Left renal cortex interstitium (tissue), 4 donors: ENCODE measurements at places on chromosomes 4 and X. TPM values are rescaled to one million over a fixed set of nuclear protein-coding genes. Genes with fewer than 3 reads are reported as not detected.

GRCh38 chr4:3708611-3709010 is 57.6 kb upstream of the ADRA2C start:
- DNase-seq = no peak

DNA sequence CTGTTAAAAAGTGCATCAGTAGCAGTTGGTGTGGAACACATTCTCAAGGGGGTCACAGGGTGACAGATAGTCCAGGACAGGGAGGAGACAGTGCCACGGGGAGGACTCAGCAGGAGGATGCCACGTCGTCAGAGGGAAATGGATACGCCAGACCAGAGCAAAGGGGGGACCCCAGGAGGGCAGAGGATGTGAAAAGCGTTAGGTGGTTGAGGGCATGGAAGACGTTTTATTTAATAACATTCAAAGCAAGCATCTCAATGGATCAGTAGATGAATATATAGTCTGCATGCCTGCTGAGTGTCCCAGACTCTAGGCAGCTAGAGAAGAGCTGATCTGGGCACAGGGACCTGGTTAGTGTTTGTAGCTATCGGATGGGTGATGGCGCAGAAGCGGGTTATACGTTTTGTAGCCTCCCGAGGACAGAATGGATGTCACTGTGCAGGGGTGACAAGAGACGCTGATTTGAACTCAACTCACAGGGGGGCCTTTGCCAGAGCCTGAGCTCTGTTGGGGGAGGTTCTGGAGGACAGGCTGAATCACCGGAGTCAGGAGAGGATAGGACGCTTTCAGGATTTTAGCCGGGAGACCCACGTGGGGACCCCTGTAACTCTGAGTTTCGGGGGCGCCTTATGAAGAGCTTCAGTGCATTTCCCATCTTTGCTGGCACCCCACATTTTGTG is 81.3 kb downstream of the STOX2 start:
- DNase-seq = no peak

DNA sequence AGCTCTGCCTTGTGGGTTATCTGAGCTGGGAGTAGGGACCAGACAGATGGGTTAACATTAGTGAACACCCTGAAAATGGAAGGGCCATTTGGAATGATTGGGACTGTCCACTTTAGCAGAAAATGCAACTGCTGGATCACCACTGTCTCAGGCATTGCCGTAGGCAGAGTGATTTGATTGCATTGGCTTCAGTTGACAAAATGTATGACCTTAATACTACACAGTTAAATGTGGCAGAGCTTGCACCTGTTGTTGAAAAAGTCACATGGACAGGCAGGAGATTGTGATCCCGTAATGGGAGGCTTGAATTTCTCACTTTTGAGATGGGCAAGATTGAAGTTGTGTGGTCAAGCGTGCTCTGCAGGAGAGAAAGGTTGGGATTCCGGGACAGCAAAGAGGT is 166.5 kb upstream of the PUDP start:
- DNase-seq = no peak

- DNase-seq = peak; percentile 51
Measured at GRCh38 chr4:124711471-124712371, 811 bp downstream of the ANKRD50 start.

Gene GLRA3
- not detected for polyA plus RNA-seq

DNA sequence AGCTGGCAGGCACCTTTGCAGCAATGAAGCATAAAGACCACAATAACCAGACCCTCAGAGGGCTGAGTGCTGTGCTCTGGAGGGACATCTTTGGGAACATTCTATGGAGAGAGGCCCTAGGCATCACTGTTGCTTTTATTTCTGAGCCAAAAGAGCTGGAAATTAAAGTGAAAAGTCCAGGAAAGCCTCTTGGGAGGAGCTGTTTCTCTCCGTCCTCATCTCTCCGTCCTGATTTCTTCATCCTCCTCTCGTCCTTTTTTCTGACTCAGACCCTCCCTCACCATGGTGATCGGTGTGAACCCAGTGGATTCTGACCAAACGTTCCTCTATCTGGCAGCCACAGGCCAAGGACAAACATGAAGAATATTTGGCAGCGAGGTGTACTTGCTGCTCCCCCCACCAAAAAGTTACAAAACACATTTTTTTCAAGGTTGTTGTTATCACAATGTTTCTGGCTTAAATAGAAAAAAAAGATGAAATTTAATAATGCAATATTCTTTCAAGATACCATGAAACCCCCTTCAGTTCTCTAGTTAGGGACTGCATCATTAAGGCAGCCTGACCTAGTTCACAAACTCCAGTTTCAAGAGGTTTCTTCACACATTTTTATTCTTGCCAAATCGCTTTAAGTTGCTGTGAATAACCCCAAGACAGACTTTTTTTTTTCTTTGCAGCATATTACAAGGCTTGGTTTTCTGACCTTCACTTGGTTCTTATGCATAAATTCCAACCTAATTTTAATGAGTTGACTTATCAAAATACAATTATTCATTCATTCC is 80.2 kb downstream of the SCD5 start:
- no peak for DNase-seq

DNA sequence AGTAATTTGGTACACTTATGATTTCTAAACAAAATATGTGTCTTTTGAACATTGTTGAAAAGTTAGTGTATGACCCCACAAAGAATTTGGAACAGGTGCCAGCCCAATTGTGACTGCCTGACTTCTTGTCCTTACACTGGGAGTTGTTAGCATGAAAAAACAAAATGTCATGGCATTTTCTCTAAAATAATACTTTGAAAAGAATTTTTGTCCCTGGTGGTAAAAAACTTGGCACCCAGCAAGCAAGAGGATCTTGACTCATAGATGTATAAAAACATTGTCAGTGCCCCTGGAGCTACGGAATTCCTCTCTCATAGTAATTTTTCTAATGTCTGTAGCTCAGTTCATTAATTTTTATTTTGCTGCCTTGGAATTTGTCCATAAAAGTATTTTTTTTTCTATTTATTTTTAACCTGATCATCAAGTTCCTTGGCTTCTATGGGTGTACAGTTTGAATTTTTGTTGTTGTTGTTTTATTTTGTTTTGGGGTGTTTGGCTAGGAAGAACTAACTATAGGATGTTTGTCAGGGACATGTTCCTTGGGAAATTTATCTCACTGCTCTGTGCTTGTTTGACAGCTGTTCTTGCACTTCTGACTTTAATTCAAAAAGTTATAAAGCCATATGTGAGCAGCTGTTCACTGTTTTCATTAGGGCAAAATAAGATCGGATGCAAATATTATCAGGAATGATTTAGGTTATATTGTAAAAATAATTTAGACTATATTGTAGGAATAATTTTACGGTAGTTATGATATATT is 95.4 kb upstream of the NUDT6 start:
- DNase-seq = no peak

GRCh38 chr4:41693629-41694028 is 54.9 kb downstream of the PHOX2B start:
- DNase-seq = peak; percentile 5

Gene H2BW2
- polyA plus RNA-seq = 0.58 TPM

Gene ZMAT1
- 43.6 TPM for polyA plus RNA-seq

DNA sequence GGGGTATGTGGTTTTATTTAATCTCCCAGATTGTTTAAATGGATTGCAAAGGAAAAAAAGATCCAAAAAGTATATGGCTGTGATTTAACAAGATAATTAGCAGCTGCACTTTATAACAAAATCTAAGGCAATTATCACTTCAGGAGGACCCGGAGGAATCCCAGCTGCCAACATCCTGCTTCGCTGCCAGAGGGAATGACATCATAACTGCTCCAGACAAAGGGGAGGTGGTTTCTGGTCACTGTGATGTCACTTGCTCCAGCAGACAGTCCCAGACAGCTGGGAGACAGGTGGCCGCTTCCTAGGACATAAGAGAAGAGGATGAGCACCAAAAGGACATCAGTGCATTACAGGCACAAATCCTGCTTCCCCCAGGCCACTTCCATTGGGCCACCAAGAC is 371.0 kb downstream of the BCOR start:
- no peak for DNase-seq

Gene CDKL2
- polyA plus RNA-seq = 11.8 TPM

DNA sequence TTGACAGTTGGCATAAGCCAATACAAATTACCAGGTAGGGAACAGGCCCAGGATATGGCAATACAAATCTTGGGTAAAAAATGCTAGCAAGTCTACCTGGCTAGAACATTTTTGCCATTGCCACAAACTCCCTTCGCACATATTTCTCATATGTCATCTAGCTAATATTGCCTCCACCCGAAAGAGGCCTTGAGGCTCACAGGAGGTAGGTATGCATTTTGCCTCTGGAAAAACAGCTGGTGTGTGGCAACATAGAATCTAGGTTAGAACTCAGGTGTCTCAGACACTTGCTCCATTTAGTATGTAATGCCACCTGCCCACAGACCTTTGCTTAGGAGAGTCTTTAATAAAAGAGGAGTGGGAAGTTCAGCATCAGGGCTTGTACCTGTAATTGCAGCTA is 16.3 kb upstream of the RAPGEF2 start:
- no peak for DNase-seq

Gene PAK3
- polyA plus RNA-seq = 7.5 TPM

Gene TMSB15A
- polyA plus RNA-seq = 59.9 TPM

Gene EXOC1L
- polyA plus RNA-seq = not detected

DNA sequence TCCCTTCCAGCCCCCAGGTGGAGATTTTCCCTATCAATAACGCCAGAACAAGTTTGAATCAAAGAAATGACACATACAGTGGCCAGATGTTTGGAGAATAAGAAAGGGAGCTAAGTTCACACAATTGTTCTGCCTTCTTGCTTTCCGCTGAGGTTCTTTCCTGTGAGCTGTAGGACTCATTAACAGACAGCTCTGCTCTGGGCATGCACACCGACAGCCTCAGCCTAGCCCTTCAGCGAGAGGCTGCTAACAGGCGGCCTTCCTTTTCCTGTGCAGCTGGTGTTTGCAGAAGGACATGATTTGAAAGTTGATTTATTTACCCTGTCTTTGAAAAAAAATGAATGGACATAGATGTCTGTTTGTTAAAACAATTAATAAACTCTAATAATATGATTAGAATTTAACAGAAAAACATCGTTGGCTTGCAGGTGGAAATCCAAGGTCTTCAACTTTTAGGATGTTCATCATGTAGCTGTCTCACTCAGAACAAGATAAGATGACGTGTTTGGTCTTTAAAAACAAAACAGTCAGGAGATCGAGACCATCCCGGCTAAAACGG is 183.3 kb downstream of the KDR start:
- no peak for DNase-seq

Gene SYP
- polyA plus RNA-seq = 2.9 TPM

Gene MAGEC3
- 0.16 TPM for polyA plus RNA-seq
